Ovary (tissue), 10 donors: ENCODE measurements at places on chromosomes 1 and 21.
A peak's percentile ranks its signal among the peaks of the same experiment; 100 is the strongest.

DNA sequence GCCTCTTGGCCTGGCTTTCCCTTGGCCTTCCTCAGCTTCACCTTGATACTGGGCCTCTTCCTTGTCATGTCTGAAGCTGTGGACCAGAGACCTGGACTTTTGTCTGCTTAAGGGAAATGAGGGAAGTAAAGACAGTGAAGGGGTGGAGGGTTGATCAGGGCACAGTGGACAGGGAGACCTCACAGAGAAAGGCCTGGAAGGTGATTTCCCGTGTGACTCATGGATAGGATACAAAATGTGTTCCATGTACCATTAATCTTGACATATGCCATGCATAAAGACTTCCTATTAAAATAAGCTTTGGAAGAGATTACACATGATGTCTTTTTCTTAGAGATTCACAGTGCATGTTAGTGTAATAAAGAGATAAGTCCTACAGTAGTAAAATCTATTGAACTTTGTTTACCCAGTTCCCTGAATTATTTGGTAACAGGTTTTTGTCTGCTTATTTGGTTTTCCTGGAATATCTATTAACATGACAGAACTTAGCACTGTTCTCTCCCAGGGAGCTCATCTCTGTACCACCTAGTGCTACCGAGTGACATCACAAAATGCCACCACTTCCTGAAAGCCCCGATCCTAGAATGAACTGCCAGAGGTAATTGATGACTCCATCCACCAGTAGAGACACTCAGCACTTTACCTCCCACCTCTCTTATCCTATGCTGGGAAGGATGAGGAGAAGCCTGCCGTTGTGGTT, 22.2 kb downstream of the UBE2T start:
- DNase-seq, result no peak

- no peak for DNase-seq
These were observed 20.0 kb downstream of the MAB21L3 start for GRCh38 chr1:116131170-116131569.

- peak; percentile 69 for DNase-seq
These were observed 867 bp downstream of the PTGFRN start for GRCh38 chr1:116910379-116911187.

DNA sequence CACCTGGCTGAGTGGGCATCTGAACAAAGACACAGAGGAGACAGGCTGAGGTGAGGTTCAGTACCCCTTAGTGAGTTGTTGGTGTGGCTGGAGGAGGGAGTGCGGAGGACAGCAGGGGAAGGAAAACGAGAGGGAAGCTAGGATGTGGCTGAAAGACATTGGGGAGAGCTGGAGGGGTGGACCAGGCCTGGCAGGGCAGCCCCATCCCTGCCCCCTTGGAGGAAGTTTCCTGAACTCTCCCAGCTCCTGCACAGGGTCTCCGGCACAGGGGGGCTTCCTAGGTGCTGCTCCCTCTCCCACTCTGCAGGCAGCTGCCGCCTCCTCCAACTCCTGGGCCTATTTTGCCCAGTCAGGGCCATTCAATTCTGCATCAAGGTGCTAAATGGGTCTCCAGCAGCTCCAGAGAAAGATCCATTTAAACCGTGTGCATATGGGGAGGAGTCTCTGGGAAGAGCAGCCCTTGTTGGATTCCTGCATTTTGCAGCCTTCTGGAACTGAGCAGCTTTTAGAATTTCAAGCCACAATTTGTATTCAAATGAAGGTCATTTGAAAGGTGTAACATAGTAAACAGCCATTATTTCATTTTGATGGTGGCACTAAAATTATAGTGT, 193.9 kb downstream of the CAMTA1 start:
- DNase-seq, result no peak

DNA sequence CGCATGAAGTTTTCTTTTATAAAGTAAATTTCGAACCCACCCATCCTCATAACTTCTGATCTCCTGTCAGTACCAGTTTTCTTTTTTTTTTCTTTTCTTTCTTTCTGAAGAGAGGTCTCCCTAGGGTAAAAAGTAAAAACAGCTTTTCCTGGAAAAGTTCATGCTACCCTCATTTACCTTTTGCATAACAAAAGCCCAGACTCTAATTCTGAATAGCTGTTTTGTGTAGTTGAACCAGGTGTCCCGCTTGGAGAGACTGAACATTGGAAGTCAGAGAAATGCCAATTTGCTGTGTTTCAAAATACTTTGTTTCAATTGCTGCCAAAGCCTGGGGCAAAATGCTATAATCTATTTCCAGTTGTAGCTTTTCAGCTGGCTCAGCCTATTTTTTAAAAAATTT, 113.7 kb upstream of the RUNX1 start:
- DNase-seq, result no peak

DNA sequence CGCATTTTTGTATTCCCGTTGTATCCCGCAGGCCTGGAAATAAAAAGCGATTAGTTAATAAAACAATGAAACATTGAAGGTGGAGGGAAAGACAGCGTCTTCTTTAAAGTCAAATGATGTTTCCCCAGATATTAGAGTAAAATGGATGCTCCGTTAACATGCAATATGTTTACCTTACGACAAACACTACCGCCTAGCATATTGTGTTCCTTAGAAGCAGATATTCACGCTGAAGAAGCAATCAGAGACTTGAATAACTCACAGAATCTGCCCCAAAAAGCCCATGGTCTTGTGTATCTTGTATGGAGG, 583 bp upstream of the B4GALT3 start:
- no peak for DNase-seq

GRCh38 chr1:19484798-19485361, 459 bp downstream of the CAPZB start:
- no peak for DNase-seq

DNA sequence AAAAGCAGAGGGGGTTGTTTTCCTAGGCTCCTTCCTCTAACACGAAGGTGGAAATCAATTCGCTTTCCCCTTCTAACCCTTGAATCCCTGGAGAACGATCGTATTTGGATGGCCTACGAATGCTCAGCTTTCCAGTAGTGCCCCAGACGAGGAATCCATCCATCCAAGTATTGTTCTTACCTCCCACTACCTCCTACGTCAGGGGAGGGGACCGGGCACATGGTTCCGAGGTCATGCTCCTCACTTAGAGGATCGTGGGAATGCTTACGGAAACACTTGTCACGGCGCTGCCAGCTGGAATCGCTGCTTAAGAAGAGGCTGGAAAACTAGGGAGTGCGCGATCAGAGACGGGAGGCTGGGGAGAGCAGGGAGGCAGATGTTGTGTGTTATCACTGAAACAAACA, 47.4 kb downstream of the CAPZB start:
- DNase-seq, result peak; percentile 90

DNA sequence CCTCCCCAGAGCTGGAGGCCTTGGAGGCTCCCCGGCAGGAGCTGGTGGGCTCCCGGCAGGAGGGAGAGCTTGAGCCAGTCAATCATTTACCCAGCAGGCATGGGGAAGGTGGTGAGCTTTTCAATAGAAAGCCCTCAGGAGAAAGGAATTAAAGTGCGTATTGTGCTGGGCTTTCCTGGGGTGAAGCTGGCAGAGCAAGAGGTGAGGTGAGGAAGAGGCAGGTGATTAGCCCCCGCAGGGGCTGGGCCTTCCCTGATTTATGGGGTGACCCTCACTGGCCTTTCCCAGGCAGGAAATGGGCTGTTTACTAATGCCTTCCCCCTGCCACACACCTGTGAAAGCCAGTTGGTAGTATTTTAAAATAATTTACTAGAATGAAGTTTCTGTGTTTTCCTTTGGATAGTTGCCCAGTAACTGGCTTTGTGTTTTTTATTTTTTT, 25.8 kb downstream of the CLDN14 start:
- DNase-seq, result no peak

DNA sequence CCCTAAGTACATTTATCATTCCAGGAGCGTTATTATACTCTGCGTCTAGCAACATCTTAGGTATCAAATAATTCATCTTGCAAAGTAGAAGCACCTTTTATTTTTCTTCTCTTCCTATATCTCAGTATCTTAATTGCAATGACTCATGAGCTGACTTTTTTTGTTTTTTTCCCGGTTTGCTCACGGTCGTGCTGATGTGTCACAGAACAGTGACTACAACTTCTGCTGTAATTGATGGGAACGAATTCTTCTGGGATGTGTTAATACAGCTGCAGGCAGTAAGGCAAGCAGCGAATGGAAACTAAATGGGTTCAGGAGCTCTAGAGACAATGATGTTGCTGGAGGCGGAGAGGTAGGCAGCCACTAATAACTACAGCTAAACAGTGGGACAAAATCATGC, 89.8 kb upstream of the TMPRSS15 start:
- DNase-seq, result no peak

GRCh38 chr21:28604946-28605537, 387.6 kb downstream of the LTN1 start:
- no peak for DNase-seq

DNA sequence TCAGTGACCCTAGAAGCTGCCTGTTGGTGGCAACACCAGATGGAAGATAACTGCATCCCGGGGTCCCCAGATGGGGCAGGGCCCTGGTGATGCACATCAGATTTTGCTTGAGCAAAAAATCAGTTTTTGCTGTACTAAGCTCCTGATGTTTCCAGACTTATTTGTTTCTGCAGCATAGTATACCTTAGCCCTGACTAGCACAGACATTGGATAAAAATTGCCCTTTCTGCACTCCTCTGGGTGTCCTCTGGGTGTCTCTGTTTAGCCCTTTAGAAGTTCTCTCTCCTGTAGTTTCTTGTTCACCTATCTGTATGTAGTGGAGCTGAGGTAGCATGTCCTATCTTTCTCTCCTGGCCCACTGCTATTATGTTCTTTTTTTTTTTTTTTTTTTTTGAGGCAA, 30.3 kb upstream of the PLA2G2C start:
- DNase-seq, result no peak

DNA sequence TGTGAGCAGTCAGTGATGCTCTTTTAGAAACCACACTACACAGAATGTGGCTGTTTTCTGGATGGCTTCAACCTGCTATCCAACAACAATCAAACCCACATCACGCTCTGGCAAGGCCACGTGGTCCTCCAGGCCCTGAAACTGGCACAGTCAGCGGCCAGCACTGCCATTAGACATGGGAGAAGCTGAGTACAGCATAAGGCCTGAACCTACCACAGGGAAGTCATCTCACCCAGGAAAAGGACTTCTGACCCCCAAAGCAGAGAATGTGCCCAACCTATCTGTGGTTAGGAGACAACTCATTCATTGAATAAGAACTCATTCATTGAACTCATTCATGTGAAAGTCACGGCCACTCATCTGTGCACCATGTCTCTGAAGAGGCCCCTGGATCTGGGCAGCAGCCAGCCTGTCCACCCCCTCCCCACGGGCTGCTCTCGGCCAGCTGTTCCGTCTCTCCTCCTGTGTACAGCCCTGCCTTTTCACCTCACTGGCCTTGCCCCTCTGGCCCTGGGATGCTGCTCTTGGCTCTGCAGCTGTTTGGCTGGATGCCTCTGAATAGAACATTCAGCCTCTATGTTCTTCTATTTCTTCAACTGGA, 41.1 kb downstream of the C1orf198 start:
- peak; percentile 89 for DNase-seq

DNA sequence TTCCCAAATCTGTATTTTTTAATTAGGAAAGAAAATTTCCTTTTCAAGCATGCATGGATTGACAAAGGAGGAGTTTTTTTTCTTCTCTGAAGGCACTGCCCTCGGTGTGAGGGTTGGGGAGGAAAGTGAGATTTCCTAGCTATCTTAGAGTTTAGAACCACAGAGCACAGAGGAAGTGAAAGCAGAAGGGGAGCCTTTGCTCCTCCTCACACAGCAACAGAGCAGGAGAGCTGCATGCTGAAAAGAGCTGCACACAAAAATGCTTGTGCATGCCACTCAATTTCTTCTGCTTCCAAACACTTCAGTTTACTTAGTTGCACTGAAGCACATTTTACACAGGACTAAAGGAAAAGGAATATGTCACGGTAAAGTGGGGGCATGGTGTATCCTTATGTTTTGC, 308.1 kb downstream of the GPATCH2 start:
- no peak for DNase-seq

DNA sequence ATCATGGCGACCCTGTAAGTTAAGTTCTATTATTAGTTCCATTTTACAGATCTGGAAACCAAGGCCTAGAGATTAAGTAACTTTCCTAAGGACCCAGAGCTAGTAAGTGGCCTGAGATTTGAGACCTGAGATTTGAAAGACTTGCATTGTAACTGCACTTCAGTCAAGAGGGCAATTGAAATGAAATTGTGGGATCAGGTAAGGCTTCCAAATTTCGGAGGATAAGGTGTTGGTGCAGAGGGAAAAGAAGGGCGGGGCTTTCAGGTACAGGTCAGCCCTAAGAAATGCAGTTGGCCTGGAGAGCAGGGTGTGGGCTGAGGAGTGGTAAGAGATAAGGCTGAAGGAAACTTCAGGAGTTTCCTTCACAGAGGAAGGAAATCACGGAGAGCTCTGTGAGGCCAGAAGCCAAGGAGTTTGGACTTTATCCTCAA, 51.1 kb downstream of the SLC16A1 start:
- DNase-seq, result no peak

- DNase-seq, result no peak
These were observed 187.3 kb downstream of the VAV3 start for GRCh38 chr1:107777664-107778047.

DNA sequence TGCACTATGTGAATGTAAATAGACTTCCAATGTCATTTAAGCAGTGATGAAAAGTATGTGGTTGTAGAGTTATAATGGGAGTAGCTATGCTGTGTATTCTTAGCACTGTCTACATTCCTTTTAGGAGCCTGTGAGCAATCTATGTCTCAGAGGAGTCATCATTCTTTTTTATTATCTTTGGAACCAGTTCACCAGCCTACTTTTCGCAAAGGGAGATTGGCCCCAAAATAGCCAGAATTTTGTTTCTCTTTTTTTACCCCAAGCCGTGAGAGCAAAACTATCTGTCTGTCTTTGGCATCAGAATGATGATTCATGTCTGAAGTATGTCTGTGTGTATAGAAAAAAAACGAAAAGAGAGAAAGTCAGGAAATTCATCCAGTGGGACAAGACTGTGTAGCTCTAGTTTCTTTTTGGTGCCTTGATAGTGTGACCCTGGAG, 44.2 kb downstream of the OSBPL9 start:
- no peak for DNase-seq

DNA sequence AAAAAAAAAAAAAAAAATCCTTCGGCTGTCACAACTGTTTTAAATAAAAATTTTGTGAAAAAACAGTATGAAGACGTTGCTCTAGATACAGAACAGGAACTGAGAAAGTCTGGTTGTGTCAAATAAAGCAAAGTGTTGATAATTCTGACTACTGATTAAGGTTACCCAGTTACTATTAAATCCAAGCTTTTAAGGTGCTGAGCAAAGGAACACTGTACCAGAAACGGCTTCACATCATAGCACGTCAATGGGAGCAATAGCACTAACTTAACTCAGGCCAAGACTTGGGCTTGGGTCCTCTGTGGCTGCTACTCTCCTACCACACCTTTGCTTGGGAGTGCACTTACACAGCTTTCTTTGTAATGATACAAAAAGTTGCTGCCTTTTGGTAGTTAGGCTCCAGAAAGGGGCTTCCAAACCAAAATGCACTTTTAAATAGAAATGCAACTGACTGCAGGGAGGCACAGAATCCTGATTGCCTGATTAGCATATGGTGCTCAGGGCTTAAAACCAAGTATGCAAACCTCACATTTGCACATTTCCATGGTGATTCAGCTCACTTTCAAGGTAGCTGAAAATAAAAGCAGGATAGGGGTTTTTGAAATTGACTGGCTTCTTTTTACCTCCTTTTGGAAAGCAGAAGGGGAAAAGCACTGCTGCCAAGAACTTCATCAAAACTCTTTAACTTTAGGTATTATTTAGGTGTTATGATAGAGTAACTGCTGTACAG, 6.3 kb downstream of the MCL1 start:
- DNase-seq, result no peak

GRCh38 chr1:67332653-67333529, 25.2 kb downstream of the IL12RB2 start:
- no peak for DNase-seq
